ENCODE measurements at places on chromosomes 1 and 21.
A peak's percentile ranks its signal among the peaks of the same experiment; 100 is the strongest.

DNA sequence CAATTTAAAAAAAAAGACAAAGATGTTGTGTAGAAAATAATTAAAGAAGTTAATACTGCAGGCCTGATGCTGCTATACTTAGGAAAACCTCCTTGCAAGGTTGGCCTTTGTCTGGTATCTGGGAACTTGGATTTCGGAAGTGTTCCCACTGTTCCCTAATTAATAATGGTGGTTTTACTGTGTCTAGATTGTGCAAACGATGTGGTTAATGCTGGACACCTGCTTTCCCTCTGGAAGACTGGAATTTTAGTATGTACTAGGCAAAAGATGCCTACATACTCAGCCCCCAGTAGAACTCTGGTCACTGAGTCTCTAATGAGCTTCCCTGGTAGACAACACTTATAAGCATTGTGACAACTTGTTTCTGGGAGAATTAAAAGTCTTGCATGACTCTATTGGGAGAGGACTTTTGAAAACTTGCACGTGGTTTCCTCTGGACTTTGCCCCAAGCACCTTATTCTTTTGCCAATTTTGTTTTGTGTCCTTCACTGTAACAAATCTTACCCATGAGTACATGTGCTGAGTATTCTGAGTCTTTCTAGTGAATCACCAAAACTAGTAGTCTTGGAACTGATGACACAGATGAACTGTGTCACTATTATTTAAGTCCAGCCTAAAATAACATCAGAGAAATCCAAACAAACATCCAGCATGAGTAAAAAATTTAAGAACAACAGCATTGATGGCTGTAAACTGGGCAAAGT is 40.4 kb downstream of the LIN9 start:
- DNase-seq, result no peak

- no peak for DNase-seq
These were observed 8.9 kb downstream of the LSS start for GRCh38 chr21:46219591-46220239.

DNA sequence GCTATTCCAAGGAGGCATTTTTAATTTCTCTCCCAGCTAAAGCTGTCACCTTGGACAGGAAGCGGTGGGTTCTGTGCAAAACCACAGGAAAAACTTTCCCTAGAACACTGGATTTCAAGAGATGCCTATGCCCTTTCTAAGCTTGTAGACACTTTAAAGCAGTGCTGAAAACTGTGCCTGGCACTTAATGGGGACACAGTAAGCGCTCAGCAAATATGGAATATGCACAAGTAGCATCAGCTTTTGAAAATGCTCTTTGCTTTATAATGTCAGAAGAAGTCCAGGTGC is 50.9 kb upstream of the TARBP1 start:
- DNase-seq, result no peak

GRCh38 chr1:161784968-161785367 is 18.8 kb downstream of the ATF6 start:
- DNase-seq, result no peak

- DNase-seq, result no peak
These were observed 112.1 kb downstream of the SMYD2 start for GRCh38 chr1:214393086-214393485.

- DNase-seq, result no peak
These were observed 104.8 kb downstream of the HLX start for GRCh38 chr1:220983877-220984635.

DNA sequence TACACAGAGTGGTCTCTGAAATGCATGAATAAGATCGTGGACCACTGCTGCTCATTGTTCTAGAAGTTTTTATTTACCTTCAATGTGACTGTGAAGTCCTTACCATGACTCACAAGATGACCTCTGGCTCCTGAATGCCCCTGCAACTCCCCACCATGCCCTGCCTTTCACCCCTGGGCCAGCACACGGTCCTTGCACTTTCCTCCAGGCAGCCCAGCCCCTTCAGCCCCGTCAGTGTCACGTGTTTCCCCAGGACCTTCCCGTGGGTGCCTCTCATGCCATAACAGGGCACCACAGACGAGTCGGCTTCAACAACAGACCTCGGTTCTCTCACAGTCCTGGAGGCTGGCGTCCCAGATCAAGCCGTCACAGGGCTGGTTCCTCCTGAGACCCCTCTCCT is 62.1 kb downstream of the B3GALT5 start:
- DNase-seq, result no peak

- no peak for DNase-seq
These were observed 1.1 kb upstream of the RCAN3 start for GRCh38 chr1:24501371-24502064.

GRCh38 chr1:93554883-93555872 is 107.3 kb downstream of the FNBP1L start:
- peak; percentile 53 for DNase-seq

GRCh38 chr1:26981146-26981846 is 12.2 kb upstream of the TRNP1 start:
- no peak for DNase-seq

GRCh38 chr1:21869620-21870121 is 57.6 kb downstream of the LDLRAD2 start:
- peak; percentile 95 for DNase-seq

DNA sequence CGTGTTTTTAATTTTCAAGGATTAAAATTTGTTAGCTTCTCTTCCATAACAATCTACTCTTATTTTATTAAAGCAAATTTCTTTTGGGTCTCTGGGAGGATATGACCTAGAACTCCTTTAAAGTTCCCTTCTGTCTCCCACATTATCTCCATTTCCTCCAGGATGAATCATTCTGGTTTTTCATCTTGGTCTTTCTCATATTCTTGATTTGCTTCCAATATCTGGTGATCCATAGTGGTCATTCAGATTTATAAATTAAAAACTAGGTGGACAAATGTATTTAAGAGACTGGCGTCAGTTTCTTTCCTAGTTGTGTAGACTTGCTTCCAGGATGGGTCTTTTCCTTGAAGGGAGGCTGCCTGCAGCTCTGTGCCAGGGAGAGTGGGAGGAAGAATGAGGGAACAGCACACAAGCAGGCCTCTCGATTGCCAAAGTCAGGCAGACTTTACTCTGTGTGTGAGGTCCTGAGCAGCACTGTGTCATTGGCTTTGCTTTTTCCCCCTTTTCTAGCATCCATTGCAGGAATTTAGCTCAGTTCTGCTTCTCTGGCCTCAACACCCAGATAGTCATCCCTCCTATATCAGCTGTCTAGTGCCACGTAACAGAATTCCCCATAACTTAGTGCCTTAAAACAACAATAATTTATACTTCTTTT is 48.1 kb upstream of the FOXO6 start:
- no peak for DNase-seq

DNA sequence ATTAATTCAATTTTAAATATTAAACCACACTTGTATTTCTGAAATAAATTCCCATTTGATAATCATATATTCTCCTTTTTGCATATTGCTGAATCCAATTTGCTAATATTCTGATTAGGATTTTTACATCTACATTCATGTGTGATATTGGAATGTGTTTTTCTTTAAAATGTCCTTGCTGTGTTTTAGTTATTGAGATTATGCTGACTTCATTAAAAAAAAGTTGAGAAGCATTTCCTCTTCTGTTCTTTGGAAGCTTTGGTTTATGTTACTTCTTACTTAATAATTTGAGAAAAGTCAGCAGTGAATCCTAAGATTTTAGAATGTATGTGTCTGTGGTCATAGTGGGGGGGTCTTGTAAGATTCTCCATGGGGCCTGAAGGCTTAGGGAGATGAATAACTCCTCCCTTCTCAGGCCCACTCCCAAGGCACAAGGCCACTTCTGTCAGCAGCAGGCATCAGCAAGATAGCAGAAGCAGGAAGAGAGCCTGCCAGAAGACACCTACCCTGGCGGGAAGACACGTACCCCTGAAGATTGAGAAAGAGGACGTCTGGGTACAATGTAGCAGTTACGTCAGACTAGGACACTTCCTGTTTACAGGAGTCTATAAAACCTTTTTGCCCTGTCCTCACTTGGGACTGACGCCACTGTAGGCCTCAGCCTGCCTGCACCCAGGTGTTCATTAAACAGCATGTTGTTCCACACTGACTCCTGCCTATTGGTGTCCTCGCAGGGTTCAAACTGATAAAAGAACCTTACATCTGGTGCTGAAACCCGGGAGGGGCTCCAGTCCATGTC is 56.9 kb downstream of the ODF2L start:
- peak; percentile 48 for DNase-seq

GRCh38 chr1:207128336-207128921 is 24.4 kb downstream of the C4BPA start:
- no peak for DNase-seq

DNA sequence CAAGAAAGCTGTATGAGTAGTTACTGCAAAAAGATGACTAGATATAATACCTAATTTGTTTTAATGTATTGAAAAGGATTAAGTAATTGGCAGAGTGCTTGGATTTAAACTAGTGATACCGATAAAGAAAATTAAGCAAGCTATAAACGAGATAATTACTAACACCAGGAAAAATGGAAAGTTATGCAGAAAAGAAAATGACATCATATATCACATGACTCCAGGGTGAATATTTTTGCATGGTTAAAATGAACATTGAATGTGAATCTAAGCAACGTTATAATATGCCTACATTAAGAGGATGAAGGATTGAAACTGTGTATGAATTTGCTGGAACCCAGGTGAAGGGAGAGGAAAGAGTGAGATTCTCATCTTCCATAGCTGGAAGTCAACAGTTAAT is 644.4 kb downstream of the ADGRL2 start:
- DNase-seq, result no peak

- DNase-seq, result no peak
These were observed 31.9 kb downstream of the MROH9 start for GRCh38 chr1:170967042-170967910.

DNA sequence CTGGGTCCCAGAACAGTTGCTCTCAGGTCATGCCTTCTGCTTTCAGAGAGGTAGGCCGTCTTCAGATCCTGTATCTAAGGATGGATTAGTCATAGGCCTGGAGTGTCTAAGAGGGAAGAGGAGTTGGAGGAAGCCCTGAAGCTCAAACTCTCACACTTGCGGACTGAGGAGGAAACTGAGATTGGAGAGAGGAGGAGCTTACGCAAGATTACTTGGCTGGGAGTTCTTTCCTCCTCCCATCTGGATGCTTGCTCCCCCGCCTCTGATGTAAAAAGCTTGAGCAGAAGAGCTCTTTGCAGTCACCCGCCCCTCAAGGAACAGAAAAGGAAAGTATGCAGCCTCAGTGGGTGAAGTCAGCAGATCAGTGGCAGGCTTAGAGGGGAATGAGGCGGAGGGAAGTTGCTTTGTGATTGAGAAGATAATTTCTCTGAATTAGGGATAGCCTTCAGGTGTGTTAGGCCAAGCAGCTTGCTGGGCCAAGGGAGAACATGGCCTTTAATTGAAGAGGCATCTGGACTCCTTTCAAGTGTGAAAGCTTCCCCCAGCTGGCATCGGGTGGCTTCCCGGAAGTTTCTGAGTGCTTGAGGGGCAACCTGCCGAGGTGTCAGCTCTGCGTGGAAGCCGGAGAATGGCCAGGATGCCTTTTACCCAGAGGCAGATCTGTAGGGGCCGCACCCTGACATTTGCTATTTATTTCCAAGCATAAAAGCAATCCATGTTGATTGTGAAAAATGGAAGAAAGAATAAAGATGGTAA is 6.6 kb downstream of the ADORA1 start:
- DNase-seq, result no peak

DNA sequence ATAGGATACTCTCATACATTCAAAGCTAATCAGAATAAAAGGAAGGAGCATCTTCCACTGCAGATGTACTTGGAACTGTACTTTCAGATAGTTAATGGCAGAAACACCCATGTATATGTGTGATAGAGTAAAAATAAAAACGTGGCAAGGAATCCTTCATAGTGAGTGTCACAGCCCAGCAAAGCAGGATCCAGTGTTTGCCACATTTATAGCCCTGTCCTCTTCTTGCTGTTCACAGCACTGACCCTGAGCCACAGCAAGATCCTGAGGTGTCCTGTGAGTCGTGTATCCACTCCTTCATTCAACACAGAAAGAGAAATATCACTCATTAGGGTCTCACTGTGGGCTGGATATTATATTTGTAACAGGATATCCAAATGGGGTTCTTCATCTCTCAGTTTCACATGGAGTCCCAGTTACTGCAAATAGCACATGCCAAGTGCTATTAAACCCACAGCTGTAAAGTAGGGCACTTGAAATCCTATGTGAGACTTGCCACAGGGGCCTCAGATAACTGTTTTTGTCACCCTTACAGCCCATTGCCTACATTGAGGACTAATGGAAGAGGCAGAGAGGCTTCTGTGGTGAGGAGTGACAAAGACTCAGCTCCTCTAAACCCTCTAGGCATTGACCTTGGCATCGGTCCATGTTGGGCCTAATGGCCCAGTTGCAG is 41.3 kb downstream of the CYP2J2 start:
- DNase-seq, result no peak

DNA sequence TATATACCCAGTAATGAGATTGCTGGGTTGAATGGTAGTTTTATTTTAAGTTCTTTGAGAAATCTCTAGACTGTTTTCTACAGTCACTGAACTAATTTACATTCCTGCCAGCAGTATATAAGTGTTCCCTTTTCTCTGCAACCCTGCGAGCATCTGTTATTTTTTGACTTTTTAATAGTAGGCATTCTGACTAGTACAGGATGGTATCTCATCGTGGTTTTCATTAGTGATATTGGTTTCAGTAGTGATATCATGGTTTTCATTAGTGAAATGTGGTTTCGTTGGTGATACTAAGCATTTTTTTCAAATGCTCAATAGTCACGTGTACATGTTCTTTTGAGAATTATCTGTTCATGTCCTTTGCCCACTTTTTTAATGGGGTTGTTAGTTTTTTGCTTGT is 316.8 kb downstream of the PTBP2 start:
- DNase-seq, result no peak
